ENCODE measurements at places on chromosomes 4 and X.

DNA sequence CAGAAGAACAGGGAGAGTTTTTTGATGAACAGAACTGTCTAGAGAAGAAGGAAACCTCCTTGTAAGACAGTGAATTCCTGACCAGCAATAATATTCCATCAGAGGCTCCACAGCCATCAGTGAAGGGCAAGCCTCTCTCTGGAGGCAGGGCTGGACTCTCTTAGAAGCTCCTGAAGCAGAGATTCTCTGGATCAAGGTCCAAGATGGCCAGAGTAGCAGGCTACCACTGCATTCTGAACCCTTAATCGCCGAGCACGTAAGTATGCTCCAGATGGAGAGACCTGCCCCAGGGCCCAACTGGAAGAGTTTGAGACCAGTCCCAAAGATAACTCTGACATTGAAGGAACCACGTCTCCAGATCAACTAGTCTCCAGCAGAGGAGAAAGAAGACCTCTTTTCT is 16.4 kb downstream of the GABRE start:
- DNase-seq: no peak

DNA sequence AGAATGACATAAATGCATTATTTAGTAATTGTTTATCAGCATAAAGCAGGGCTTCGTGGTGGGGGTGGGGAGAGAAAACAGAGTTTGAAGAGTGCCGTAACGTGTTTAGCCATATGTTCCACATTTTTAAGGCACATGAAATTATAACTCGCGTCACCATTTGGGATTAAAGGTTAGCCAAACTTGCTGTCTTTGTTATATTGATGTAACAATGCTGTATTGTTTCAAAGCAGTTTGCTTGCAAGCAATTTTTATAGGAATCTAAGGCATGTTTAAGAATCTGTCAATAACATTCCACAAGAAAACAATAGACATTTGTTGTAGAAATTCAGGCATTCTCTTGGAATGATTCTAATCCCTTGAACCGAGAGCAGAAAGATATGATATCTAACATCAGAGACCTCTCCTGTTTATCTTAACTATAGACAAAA is 78.3 kb downstream of the CLDN22 start:
- no peak for DNase-seq

DNA sequence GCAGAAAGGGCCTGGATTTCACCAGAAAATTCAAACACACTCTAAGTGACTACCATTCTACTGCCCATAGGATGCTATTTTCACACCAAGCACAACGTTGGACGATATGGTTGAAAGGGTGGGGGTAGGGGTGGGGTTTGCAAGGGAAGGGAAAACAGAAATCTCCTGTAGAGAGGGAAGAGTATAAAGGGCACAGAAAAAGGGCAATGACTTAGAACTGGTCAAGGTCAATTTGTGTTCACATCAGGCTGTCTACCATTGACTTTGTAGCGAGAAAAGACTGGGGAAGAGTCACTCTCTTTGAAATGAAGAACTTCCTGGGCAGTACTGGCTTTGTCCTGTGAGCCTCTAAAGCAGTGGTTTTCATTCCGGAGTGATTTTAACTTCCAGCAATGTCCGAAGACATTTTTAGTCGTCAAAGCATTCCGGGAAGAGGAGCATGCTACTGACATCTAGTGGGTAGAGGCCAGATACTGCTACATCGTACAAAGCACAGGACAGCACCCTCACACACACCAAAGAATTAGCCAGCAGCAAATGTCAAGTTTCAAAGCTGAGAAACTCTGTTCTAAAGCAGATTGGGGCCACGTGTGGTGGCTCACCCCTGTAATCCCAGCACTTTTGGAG is 48.4 kb upstream of the SLC7A3 start:
- DNase-seq: peak; percentile 1

DNA sequence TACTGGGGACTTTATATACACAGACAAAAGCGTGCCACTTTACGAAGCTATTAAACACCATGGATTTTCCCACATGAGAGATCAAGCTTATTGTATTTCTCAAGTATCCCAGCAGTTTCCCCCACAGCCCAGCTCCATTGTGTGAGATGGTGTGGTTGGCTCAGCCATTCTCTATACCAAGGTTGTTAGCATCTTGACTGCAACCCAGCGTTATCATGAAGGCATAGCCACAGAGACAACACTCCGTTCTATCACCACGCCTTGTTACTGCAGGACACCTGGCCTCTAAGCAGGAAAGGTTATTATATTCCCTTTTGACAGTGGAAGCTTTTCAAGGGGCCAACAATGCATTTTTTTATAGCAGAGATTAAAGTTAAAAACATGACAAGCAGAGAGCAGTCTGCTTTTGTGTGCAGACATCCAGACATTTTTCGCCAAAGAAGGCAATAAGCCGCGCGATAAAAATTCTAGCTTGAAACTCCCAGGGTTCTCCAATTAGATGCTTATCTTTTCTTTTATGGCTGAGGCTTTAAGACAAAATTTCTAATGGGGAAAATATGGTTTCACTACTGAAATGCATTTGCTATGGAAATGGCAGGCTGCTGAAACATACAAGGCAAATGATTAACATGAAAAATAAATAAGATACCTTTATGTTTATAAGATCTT is 206.1 kb downstream of the MID1 start:
- no peak for DNase-seq

DNA sequence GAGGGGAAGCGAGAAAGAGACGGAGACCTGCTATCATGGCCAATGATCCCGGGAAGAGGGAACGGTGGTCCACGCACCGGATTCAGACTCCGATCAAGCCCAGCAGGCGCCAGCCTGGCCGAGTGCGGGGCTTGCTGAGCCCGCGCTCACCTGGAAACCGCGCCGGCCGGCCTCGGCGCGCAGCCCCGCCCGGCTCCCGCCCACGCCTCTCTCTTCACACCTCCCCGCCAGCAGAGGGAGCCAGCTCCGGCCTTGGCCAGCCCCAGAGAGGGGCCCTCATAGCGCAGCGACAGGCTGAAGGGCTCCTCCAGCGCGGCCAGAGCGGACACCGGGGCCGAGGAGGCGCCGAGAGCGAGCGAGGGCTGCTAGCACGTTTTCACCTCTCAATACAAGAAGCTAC is 36.8 kb upstream of the SPANXN2 start:
- no peak for DNase-seq

GRCh38 chr4:112519689-112520597 is 4.0 kb upstream of the NEUROG2 start:
- DNase-seq: no peak

- no peak for DNase-seq
Observed at GRCh38 chr4:41388080-41388479, 131.4 kb downstream of the UCHL1 start.

DNA sequence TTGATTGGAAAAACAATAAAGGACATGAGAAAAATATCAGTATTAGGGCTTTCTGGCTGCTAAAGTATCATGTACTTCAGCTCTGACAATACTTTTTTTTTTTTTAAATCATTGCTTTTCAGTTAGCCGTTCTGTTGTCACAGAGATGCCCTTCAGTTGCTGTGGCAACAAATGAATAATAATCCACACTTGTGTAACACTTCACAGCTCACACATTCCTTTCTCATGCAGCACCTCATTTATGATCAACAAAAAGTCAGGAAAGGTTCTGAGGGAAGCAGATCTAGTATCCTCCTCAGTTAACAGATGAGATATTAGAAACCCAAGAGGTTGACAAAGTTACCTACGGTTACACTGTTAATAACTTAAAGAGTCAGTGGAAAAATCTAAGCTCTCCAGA is 444.2 kb upstream of the SLIT2 start:
- DNase-seq: no peak

DNA sequence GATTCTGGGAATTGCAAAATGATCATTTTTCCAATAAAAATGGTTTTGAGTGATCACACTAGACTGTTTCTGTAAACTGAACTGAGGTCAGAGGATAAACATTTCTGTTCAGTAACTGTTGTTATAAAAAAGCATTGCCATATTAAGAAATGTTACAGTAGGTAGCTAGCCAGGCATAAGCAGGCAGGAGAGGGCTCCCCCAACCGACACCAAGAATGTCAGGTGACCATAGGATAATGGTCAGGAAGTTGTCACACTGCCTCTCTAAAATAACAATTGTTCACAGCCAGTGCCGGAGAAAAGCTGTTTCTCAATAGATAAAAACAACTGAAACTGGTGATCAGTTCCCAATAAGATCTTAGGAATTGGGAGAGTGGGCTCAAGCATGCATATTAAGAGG is 306.2 kb upstream of the SLIT2 start:
- no peak for DNase-seq

- DNase-seq: no peak
Observed at GRCh38 chr4:152996111-152996571, 60.0 kb downstream of the FHDC1 start.

DNA sequence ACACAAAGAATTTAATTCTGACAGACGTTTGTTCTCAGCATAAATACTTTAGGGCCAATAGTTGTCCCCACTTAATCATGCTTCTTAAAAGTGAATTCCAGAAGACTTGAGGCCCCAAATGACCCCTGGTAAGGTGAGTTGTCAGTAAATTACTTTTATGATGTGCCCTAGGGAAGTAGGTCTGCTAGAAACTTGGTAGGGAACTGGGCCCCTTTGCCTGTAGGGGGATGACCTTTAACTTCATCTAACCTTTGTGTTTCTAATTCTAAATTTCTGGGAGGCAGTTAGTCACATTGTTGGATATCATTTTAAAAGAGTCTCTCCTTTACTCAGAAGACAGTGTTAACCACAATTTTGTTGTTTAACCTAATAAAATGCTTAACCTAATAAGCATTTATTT is 28.8 kb downstream of the HHIP start:
- DNase-seq: no peak

GRCh38 chrX:30943984-30944383 is 54.9 kb upstream of the TAB3 start:
- peak; percentile 40 for DNase-seq

DNA sequence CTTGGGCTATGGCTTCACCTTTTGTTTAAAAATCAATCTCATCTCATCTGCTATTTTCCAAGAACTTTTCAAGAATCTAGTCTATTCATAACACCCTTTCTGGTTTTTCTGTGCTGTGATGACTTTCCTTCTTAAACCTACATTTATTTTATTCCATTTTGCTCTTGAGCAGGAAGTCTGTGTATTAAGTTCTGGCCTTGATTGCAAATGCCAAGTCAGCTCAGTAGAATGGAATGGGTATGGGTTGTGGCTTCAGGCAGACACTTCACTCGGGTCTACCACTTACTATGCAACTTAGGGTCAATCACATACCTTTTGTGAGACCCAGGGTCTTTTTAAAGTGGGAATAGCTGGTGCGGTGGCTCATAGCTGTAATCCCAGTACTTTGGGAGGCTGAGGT is 522.3 kb downstream of the TRIML1 start:
- no peak for DNase-seq

GRCh38 chr4:172809319-172809718 is 359.3 kb upstream of the GALNT7 start:
- no peak for DNase-seq

- no peak for DNase-seq
Observed at GRCh38 chr4:161828061-161828460, 335.7 kb downstream of the FSTL5 start.

GRCh38 chr4:69957209-69957608 is 8.3 kb downstream of the CSN2 start:
- no peak for DNase-seq

GRCh38 chr4:71461422-71461821 is 122.6 kb downstream of the SLC4A4 start:
- no peak for DNase-seq
